Activated naive CD8-positive, alpha-beta T cell treated with anti-CD3 and anti-CD28 coated beads, Interleukin-2, amount 10 ng/mL, durations not matched to agents 7 days and 5 days (primary cell): ENCODE measurements at places on chromosomes 11 and 22.

GRCh38 chr22:39966470-39966869 lies 6.3 kb downstream of the TMA7B start:
- H3K27ac ChIP-seq: no peak overlapping the region
- H3K36me3 ChIP-seq: peaks cover 71% of the 10 kb centered on the region
- H3K4me3 ChIP-seq: no peak overlapping the region

DNA sequence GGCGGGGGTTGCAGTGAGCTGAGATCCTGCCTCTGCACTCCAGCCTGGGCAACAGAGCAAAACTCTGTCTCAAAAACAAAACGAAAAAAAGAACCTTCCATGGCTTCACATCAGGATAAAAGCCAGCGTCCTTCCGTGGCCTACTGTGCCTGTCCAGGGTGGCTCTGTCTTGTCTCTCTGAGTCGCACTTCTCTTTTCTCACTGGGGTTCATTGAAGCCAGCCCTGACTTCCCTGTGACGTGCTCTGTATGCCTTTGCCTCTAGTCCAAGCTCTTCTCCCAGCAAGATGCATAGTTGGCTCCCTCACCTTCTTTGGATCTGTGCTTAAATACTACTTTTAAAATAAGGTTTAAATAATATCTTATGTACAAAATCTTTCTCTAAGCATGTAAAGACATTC lies 11.6 kb downstream of the ATXN10 start:
- no peak overlapping the region for H3K27ac ChIP-seq
- peaks cover 1% of the 10 kb centered on the region for H3K36me3 ChIP-seq
- H3K4me1 ChIP-seq: peaks cover 3% of the 10 kb centered on the region
- no peak for DNase-seq
- no peak overlapping the region for H3K4me3 ChIP-seq

- H3K27ac ChIP-seq: no peak overlapping the region
- H3K4me1 ChIP-seq: peaks cover 7% of the 10 kb centered on the region
- H3K36me3 ChIP-seq: no peaks in the 10 kb centered on the region
- peaks cover 24% of the 10 kb centered on the region for H3K27me3 ChIP-seq
- no peak for DNase-seq
These were observed 22.6 kb downstream of the PDGFB start for GRCh38 chr22:39221999-39222686.

- H3K27me3 ChIP-seq: peaks cover 16% of the 10 kb centered on the region
- no peak for DNase-seq
- no peak overlapping the region for H3K27ac ChIP-seq
- no peaks in the 10 kb centered on the region for H3K36me3 ChIP-seq
These were observed 60.9 kb downstream of the YAP1 start for GRCh38 chr11:102171101-102171500.

- DNase-seq: no peak
- H3K36me3 ChIP-seq: no peaks in the 10 kb centered on the region
- H3K27ac ChIP-seq: no peak overlapping the region
- H3K4me1 ChIP-seq: no peaks in the 10 kb centered on the region
These were observed 14.0 kb upstream of the TUB start for GRCh38 chr11:8066911-8067455.

DNA sequence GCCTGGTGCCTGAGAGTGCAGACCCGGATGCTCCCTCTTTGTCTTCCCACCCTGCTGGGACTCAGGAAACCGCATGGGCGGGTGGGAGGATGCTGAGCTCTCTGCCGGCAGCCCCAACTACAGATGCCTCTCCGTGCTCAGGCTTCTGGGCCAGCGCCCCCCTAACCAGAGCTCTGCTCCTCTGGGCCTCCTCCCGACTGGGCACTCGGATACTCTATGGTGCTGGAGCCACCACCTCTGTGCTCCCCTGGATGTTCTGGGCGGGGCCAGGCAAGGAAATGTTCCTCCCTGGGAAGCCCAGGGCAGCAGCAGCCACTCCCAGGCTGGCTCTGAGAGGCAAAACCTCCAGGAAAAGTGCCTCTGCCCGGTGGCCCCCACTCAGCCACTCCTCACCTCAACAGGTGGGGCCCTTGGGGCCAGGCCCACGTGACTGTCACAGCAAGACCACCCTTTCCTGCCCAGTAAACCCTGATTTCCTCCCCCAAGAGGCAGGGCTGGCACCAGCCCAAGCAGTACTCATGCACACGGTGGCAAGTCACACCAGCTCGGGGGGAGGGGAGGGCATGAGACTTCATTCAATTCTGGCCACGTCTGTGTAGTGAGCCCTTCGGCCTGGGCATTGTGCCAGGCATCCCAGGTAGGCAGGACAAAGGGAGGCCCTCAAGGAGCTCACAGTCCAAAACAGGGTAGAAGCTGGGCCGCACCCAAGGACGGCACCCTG lies 54.7 kb upstream of the TCF20 start:
- H3K27ac ChIP-seq: peak overlapping the region; percentile 42
- H3K36me3 ChIP-seq: peaks cover 1% of the 10 kb centered on the region
- H3K27me3 ChIP-seq: no peaks in the 10 kb centered on the region

DNA sequence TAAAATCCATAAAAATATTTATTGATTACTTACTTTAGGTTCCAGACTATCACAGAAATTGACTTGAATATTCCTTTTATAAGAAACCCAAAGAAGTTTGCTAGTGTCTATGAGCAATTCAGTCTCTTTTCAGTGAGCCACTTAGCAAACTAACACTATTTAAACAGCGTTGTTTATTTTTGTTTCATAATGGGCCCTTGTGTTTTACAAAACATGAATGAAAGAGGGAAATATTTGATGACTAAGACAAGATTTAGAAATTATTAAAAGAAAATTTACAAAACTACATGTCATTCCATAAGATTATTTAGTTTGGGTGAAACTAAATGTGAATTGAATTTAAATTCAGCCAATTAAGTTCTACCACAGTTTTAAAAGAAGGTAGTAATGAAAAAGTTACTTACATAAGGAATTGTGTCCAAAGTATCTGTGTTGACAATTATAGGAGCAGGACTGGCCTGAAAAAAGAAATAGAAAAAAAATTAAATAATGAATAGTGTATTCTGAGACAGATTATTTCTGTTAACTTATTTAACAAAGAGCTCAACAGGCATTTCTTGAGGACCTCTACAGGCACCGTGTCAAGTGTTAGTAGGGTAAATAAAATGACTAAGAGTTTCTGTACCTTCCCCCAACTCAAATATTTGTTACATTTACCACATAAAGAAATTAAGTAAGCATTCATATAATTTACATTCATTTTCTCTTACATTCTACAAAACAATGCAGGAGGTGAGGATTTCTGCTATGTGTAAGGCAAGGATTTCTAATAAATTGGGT lies 964.9 kb upstream of the CCDC90B start:
- H3K36me3 ChIP-seq: no peaks in the 10 kb centered on the region
- H3K27ac ChIP-seq: no peak overlapping the region
- no peaks in the 10 kb centered on the region for H3K4me1 ChIP-seq
- H3K4me3 ChIP-seq: no peak overlapping the region
- H3K27me3 ChIP-seq: no peaks in the 10 kb centered on the region

GRCh38 chr11:42249401-42249800 lies 789.9 kb upstream of the LRRC4C start:
- H3K27ac ChIP-seq: no peak overlapping the region
- H3K36me3 ChIP-seq: no peaks in the 10 kb centered on the region
- no peaks in the 10 kb centered on the region for H3K4me1 ChIP-seq
- no peak for DNase-seq

GRCh38 chr11:112267188-112267591 lies 6.5 kb upstream of the PLET1 start:
- no peak overlapping the region for H3K27ac ChIP-seq
- peaks cover 3% of the 10 kb centered on the region for H3K27me3 ChIP-seq
- no peaks in the 10 kb centered on the region for H3K4me1 ChIP-seq
- no peak overlapping the region for H3K4me3 ChIP-seq
- no peaks in the 10 kb centered on the region for H3K36me3 ChIP-seq
- DNase-seq: no peak

DNA sequence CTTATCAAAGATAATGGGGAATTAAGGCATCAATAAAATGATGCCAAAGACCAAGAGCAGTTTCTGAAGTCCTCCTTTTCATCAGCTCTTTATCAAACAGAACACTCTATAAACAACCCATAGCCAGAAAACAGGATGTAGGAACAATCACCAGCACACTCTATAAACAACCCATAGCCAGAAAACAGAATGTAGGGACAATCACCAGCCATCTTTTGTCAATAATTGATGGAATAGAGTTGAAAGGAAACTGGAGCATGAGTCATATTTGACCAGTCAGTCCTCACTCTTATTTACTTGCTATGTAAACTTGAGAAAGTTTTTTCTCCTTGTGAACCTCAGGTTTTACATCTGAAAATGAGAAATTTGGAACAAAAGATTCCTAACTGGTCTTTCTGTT lies 10.0 kb downstream of the MS4A2 start:
- H3K27me3 ChIP-seq: peaks cover 13% of the 10 kb centered on the region
- no peaks in the 10 kb centered on the region for H3K36me3 ChIP-seq
- DNase-seq: no peak
- no peak overlapping the region for H3K4me3 ChIP-seq

- H3K4me1 ChIP-seq: peaks cover 4% of the 10 kb centered on the region
- H3K36me3 ChIP-seq: peaks cover 1% of the 10 kb centered on the region
- no peaks in the 10 kb centered on the region for H3K27me3 ChIP-seq
- H3K4me3 ChIP-seq: no peak overlapping the region
- no peak for DNase-seq
These were observed 3.6 kb downstream of the MLC1 start for GRCh38 chr22:50081426-50082196.

DNA sequence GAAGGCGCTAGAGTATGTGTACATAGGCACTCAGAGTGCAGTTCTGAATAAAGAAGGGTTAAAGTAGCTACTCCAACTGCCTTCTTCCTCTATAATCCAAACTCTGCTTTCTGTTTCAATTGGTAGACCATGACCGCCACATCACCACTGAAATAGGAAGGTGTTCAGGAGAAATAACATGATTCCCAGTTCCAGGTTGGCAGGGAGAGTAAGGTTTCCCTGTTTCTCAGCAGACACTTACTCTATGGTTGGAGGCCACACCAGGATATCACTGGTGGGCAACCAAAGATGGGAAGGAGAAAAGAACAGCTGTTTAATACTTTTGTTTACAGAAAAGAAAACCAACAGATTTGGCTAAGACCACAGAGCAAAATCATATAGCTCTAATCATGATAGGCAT lies 37.9 kb downstream of the PAK1 start:
- no peak overlapping the region for H3K4me3 ChIP-seq
- no peak overlapping the region for H3K27ac ChIP-seq

- H3K36me3 ChIP-seq: no peaks in the 10 kb centered on the region
- no peak overlapping the region for H3K27ac ChIP-seq
These were observed 3.7 kb upstream of the FOLR1 start for GRCh38 chr11:72188267-72188666.

- no peak overlapping the region for H3K27ac ChIP-seq
- H3K27me3 ChIP-seq: peaks cover 4% of the 10 kb centered on the region
- H3K4me3 ChIP-seq: no peak overlapping the region
- DNase-seq: no peak
These were observed 71.7 kb upstream of the EED start for GRCh38 chr11:86172894-86173293.

DNA sequence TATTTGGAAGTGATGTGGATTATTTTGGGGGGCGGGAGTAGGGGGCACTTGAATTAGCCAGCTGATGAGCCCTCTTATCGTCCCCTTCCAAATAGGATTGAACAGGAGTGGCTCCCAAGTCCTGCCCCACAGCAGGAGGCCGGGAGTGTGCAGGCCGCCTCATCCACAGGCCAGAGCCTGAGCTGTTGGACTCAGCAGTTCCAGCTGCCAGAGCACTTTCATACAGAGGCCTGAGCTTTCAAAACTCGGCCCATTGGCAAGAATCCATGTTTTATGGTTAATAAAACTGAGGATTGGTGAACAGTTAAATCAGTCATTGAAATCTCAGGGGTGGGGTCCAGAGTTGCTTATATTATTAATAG lies 9.6 kb downstream of the FAM118A start:
- H3K4me3 ChIP-seq: peak overlapping the region; percentile 86

GRCh38 chr11:92861634-92862033 lies 107.8 kb upstream of the MTNR1B start:
- no peak overlapping the region for H3K4me3 ChIP-seq
- H3K27ac ChIP-seq: no peak overlapping the region
- no peak for DNase-seq
- H3K4me1 ChIP-seq: no peaks in the 10 kb centered on the region

DNA sequence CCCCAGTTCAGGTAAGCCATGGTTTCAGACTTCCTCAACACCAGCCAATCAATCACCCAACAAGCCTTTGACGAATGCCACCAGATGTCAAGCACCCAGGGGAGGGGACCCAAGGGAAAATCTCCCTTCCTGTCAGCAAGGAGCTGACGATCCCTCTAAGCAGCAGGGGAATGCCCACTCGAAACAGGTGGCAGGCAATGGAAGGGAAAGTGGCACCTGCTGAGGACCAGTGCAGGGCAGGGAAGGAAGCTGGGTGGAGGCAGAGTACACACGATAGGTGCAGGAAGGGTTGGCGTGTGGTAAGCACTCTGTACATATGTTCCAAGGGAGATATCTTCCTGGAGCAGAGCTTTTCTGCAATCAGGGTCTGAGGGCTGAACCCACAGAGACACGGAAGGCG lies 11.7 kb upstream of the CREB3L1 start:
- H3K27me3 ChIP-seq: peaks cover 12% of the 10 kb centered on the region
- H3K4me1 ChIP-seq: no peaks in the 10 kb centered on the region
- no peaks in the 10 kb centered on the region for H3K36me3 ChIP-seq
- H3K27ac ChIP-seq: no peak overlapping the region

GRCh38 chr11:34680206-34680605 lies 59.3 kb downstream of the EHF start:
- no peak overlapping the region for H3K27ac ChIP-seq
- peaks cover 15% of the 10 kb centered on the region for H3K27me3 ChIP-seq
- no peak overlapping the region for H3K4me3 ChIP-seq
- DNase-seq: no peak
- H3K36me3 ChIP-seq: no peaks in the 10 kb centered on the region

DNA sequence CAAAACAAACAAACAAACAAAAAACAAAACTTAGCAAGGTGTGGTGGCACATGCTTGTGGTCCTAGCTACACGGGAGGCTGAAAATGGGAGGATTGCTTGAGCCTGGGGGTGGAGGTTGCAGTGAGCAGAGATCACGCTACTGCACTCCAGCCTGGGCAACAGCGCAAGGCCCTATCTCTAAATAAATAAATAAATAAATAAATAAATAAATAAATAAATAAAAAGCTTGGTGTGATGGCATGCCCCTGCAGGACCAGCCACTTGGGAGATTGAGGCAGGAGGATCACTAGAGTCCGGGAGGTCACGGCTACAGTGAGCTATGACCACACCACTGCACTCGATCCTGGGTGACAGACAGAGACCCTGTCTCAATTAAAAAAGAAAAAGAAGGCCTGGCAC lies 9.0 kb upstream of the STARD10 start:
- peaks cover 12% of the 10 kb centered on the region for H3K4me1 ChIP-seq
- H3K27ac ChIP-seq: no peak overlapping the region
- H3K27me3 ChIP-seq: no peaks in the 10 kb centered on the region
- DNase-seq: no peak
- no peak overlapping the region for H3K4me3 ChIP-seq
- H3K36me3 ChIP-seq: peaks cover 9% of the 10 kb centered on the region

GRCh38 chr11:117664897-117665296 lies 132.1 kb downstream of the DSCAML1 start:
- H3K36me3 ChIP-seq: no peaks in the 10 kb centered on the region
- no peak for DNase-seq
- H3K4me1 ChIP-seq: peaks cover 3% of the 10 kb centered on the region
- H3K27ac ChIP-seq: no peak overlapping the region
